Peyer's patch (tissue), 4 donors: ENCODE measurements at places on chromosomes 16 and 17. TPM values are rescaled to one million over a fixed set of nuclear protein-coding genes. Genes with fewer than 3 reads are reported as not detected.

The ZNF286A gene
- 4.6 TPM for total RNA-seq

DNA sequence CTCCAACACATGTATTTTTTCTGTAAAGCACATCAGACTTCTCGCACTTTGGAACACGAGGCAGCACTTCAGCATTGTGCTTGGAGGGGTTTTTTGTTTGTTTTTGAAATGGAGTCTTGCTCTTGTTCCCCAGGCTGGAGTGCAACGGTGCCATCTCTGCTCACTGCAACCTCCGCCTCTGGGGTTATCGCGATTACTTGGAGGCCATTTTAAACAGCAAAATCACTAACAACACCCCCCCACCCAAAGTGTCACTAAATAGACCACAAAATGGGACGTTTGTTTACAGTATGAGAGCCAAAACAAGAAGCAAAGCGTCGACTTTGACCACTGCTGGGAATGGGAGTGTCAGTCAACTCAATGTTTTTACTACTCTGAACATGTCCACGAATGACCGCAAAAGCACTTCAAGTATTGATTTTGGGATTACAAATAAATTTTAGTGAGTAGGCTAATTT is 9.0 kb upstream of the C16orf87 start:
- H3K27me3 ChIP-seq = no peaks in the 10 kb centered on the region
- DNase-seq = no peak
- H3K4me1 ChIP-seq = no peaks in the 10 kb centered on the region
- no peaks in the 10 kb centered on the region for H3K36me3 ChIP-seq
- no peak overlapping the region for H3K4me3 ChIP-seq
- H3K27ac ChIP-seq = no peak overlapping the region

- no peak overlapping the region for H3K4me3 ChIP-seq
- DNase-seq = no peak
- H3K27ac ChIP-seq = no peak overlapping the region
Observed at GRCh38 chr17:82015311-82015971, 7.2 kb downstream of the CENPX start.

DNA sequence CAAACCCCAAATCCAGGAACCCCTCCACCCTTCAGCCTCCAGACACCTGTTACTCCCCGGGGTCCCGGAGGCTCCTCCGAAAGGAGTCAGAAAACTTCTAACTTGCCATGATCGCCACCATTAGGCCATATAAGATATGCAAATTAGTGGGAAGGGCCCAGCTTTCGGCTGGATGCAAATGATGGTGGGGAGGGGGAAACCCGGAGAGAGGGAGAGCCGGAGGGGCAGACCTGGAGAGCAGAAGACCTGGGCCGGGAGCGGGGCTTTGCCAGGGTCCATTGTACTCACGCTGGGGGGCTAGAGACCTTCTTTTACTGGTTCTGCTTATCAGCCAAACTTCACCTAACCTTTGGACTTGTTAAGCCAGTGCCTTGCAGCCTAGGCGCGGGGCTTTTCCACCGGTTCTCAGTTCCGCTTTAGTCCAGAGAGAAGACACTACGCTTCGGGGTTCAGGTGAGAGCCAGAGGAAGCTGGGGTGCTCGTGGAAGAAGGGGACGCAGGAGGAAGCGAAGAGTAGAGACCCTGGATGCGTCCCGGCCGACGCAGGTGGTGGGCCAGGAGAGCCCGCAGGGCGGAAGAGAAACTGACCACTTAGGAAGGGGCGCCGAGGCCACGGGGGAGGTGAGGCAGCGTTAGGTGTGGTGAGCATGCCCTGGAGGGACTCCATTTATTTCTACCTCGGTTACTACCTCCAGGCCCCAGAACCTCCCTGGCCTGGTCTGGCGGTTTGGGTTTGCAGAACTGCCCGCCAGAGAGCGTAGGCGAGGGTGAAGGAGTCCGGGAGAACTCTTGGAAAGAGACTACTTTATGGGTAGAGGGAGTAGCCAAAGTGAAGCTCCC is at the start of gene HNF1B:
TSS of gene HNF1B (minus strand) at position 99 of the 840 bp plus-strand sequence. CDS start 175 bp downstream, outside the sequence.
- peaks cover 39% of the 10 kb centered on the region for H3K4me1 ChIP-seq
- H3K36me3 ChIP-seq = no peaks in the 10 kb centered on the region
- peak; percentile 74 for DNase-seq
- peak within 1 kb of the TSS; percentile 40 for H3K4me3 ChIP-seq

The ST6GALNAC1 gene
- total RNA-seq = 97.7 TPM
